BE2C (cell line): ENCODE measurements at places on chromosomes 6 and 20.

DNA sequence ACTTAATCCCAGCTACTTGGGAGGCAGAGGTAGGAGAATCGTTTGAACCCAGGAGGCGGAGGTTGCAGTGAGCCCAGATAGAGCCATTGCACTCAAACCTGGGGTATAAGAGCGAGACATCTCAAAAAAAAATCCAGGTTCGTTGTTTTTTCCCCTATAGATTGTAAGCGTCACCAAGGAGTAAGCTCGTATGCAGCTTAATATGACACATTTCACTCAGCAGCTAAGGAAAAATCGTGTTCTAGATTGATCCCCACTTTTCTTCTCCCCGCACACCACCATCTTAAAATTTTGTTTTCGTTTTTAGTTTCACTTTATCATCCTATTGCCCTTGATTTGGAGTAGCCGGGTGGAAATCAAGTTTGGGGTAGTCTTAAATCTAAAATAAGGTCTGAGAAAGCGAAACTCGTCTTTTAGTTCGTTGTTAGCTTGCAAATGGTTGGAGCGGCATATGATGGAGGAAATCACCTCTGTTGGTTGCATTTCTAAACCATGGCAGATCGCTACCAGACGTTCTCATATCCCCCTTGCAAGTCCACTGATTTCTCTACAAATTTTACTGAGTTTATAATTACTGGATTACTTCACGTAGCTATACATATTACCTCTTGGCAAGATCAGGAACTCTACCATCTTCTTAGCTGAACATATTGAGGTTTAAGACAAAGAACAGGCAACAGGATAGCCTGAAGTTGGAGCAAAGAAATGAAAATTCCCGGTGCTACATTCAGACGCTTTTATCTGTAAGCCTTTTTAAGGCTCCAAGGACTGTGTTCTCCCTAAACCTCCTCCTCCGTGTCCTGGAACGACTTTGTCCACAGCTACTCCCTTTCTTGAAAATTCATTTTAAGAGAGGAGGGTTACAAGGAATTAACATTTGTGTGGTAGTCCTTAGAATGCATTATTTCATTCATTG, 91.1 kb upstream of the BTN3A2 start:
- DNase-seq = no peak

GRCh38 chr6:6823568-6824224, 235.2 kb downstream of the LY86 start:
- no peak for DNase-seq

GRCh38 chr6:21680611-21681010, 87.1 kb downstream of the SOX4 start:
- no peak for DNase-seq

DNA sequence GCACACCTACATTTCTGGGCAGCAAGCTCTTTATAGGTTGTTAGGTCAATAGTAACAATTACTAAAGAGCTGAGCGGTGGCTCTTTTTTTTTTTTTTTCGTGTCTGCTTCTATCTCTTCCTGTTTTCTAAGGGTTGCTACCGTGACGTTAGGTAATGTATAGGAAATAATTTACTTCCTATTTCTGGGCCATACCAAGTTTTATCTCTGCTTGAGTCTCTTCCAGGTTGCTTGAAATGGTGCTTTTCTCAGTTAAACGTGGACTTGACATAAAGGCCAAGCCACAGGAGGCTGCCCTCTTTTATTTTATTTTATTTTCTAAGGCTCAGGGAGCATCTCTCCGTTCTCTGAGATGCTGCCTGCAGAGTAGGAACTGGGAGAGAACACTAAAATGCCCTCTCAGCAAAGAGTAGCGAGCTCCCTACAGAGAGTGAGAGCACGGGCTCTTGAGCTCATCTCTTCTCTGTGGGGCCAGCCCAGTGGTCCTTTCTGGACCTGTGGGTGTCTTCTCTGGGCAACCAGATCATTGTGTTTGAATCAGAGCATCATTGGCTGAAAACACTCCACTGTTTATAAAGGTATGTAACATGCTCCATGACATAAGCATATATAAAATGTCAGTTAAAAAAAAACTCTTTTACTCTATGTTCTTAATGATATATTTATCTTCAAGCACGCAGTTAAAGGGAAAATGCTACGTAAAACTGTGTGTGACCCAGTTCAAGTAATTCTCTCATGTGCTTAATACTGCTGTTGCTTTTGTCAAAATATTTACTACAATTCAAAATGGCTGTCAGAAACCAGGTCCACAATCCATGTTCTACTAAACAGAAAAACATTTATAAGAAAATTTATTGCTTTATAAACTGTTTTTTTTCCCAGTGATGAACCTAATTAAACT, at the start of gene ZNF831:
Gene ZNF831, plus strand, starts transcription at position 191 of the 900 bp plus-strand sequence. CDS start 27,199 bp downstream, outside the sequence.
- no peak for DNase-seq

- DNase-seq = no peak
Measured at GRCh38 chr6:168562576-168563151, 121.7 kb downstream of the SMOC2 start.
